ENCODE measurements at places on chromosomes 13 and 19.

DNA sequence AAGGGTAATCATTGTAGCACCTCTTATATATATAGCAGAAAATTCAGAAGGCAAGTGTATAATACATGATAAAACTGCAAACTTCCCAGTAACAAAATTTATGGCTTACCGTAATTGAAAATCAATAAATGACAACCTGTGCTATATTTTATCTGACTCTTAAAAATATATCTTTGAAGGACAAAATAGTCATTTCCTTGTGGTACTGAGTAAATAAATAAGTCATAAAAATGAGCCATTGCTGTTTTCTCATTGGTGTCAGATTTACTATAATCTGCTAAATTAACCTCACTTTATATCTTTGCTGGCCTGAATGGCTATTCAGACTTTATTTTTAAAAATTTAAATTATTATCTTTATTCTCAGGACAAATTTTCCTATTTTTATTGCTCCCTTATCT lies 1319.1 kb upstream of the SPRY2 start:
- no peak for DNase-seq

DNA sequence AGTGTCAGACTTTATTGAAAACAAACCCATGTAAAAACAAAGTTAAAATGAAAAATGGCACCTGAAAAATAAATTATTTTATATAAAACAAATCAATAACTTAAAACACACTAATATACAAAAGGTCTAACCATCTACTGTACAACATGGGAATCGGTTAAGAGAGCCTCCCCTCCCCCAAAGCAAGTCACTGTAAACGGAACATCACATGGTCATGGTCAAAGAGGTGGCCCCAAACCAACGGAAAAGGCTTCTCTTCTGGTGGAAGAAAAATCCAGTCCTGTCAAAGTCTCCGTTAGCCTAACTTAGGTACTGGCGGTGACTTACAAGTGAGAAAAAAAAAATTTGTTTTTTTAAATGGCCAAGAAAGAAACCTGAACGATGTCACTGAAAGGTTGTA lies 15.7 kb upstream of the TIMM44 start:
- DNase-seq: no peak

DNA sequence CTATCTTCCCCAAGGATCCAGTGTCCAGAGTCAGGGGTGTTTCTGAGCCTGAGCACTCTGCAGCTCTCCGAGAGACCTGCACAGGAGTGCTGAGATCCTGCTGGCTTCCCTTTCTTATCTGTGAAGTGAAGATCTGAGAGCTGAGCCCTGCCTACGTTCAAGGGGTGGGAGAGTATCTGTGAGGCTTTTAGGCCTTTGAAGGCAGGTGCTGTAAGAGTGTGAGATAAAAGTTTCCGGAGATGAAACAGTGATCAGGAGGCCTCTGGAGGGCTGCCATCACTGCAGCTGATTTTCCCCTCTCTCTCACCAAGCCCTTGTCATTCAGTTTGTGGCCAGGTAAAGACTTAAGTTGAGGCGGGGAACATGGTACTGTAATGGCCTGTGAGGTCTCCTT lies 83.1 kb downstream of the AKAP11 start:
- DNase-seq: peak; percentile 42

GRCh38 chr19:49019242-49019932 lies 2.5 kb upstream of the LHB start:
- DNase-seq: peak; percentile 36

- DNase-seq: no peak
These were observed 163.8 kb downstream of the SUCLA2 start for GRCh38 chr13:47837104-47837880.

- DNase-seq: no peak
These were observed 85.9 kb downstream of the SLITRK1 start for GRCh38 chr13:83796364-83796763.

DNA sequence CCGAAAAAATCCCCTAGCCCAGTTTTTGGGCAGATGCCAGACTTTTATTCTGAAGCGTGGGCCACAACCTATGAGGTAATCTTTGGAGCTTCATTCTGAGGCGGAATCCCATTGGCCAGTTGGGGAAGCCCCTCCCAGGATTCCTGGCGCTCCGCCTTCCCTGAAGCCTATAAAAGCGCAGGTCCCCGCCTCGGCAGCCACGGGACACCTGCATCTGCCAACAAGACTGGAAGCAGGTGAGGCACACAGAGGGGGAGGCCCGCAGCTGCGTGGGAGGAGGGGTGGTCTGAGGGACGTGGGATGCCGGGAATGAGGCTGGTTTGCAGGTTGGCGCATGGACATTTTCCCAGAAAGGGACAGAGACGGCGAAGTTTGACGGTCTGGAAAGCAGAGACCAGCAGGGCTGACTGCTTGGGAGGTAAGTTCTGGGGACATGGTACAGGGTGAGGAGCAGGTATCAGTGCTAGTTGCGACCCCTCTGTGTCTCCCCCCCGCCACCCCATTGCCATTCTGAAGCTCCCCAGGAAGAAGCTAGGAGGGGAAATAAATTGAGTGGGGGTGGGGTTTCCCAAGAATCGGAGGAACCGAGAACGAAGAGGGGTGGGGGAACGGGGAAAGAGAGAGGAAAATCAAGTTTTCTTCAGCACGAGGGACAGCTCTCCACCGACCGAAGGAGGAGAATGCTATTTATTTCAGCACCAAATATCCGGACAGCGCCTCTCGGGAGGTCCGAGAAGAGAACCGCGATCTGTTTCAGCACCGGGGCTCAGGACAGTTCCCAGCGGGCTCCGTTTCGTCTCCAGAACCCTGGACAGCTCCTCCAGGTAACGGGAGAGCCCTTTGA lies 22.4 kb upstream of the FEM1A start:
- peak; percentile 37 for DNase-seq

- DNase-seq: no peak
These were observed 6.4 kb upstream of the PEAK3 start for GRCh38 chr19:2288338-2288817.

- no peak for DNase-seq
These were observed 55.0 kb downstream of the GGACT start for GRCh38 chr13:100533588-100534041.

DNA sequence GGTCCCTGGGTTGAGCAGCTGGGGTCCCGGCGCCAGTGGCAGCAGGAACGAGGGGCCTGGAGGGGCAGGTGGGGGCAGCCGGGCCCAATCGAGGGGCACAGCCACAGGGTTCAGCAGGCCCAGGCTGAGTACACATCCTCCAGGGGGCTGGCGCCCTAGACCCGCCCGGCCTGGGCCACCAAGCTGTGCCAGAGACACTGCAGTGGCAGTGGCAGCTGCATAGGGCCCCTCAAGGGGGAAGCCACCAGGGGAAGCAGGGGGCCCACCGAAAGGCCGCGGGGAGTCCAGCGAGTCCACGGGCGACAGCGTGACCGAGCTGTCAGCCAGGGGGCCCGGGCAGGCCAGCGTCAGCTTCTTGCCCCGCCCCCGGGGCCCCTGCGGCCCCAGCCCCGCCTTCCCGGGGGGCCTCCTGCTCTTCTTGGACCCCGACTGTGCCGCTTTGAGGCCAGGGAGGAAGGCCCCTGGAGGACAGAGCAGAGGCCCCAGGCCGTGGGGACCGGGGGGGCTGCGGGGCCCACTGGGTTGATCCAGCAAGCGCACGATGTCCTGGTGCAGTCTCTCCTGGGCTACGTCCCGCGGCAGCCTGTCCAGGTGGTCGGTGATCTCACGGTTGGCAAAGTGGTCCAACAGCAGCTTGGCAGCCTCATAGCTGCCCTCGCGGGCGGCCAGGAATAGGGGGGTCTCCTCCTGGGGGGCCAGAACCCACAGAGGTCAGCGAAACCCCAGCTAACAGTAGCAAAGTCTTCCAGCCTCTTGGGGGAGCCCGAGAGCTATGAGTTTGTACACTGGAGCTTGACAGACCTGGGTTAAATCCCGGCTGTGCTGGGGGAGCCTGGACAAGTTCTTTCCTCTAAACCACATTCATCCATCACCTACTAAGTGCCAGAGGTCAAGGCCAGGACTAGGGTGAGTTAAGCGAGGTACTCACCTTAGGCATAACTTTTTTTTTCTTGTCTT lies 39.5 kb downstream of the NOTCH3 start:
- DNase-seq: no peak

DNA sequence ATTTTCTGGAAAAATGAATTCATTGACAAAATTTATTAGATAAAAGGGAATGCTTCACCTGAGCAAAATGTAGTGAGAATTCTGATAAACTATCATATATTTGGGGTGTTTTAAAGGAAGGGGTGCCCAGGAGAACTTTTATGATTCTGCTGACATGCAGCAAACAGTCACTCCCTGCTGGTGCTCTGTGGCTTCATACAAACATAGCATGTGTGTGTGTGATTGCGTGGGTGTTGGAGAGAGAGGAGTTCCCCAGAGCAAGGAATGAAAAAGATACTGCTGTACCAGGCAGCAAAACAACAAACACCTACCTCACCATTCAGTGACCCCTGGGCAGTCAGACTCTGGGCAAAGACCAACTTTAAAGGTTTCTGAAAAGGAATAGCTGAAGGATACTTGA lies 546.7 kb downstream of the RFC3 start:
- DNase-seq: no peak

GRCh38 chr13:46544208-46544607 lies 8.8 kb upstream of the LRCH1 start:
- DNase-seq: no peak

DNA sequence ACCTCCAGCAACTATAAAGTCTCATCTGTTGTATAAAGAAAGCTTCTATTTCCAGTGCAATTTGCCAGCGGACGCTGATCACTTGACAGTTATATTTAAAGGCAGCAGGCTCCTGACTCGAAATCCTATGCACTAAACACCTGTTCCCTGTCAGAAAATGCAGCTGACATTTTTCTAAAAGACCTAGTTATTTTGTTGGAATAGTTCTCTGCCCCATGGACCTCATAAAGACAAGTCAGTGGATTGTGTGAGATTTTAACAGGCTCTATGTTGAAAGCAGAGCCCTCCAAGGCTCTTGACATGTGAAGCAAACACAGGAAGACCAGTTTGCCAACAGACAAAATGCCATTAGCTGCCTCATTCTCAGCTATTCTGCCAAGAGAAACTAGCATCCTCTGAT lies 304.7 kb upstream of the KLF12 start:
- DNase-seq: no peak

DNA sequence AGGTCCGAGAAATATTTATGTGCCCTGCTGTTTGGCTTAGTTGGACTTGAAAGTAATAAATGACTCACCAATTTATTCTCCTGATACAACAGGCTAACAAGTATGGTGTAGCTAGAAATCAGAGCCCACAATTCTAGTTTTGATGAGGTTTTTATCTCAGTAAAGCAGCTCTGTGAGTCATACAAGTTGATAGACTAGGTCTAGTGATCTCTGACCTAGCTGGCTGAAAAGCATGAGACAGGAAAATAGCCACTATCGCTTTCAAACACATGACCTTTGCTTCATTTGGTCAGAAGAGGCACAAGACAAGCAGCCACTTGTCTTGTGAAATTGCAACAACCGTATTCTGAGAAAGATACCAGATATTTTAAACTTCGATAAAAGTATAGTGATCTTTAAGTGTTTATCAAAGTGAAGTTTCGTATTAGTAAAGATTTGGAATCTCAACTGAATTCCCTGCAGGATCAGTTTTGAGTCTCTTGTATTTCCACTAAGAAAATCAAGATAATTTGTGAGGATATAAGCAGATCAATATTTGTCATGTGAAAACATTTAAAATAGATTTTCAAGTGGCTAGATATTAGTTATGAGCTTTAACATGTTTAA lies 126.7 kb downstream of the MAB21L1 start:
- DNase-seq: no peak

DNA sequence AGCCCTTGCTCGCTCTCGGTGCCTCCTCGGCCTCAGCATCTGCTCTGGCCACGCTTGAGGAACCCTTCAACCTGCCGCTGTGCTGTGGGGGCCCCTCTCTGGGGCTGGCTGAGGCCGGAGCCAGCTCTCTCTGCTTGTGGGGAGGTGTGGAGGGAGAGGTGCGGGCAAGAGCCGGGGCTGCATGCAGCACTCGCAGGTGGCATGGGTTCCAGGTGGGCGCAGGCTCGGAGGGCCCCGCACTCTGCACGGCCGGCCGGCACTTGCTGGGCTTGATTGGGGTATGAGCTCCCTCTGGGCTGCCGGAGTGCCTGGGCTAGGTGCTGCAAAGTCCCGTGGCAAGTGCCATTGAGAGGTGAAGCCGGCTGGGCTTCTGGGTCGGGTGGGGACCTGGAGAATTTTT lies 31.7 kb upstream of the RPL21 start:
- DNase-seq: no peak

GRCh38 chr13:101917833-101918661 lies 465.6 kb downstream of the ITGBL1 start:
- DNase-seq: no peak

GRCh38 chr13:27592865-27593264 lies 27.5 kb downstream of the LNX2 start:
- DNase-seq: no peak

DNA sequence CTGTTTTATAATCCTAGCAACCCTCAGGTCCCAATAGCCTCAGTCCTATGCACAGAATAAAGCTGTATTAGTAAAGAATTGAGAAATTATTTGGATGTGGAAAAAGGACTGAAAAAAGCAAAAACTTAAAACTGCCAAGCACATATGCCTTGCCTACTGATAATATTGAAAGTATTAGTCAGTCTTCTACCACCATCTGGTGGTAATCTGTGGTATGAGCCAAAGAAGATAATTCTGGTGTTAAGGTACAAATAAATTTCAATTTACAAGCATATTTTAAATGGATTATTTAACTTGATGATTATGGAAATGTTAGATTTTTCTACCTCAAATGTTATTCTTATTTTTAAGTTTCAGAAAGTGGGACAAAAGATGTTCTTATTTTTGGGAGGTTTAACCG lies 460.3 kb upstream of the KLHL1 start:
- DNase-seq: no peak

DNA sequence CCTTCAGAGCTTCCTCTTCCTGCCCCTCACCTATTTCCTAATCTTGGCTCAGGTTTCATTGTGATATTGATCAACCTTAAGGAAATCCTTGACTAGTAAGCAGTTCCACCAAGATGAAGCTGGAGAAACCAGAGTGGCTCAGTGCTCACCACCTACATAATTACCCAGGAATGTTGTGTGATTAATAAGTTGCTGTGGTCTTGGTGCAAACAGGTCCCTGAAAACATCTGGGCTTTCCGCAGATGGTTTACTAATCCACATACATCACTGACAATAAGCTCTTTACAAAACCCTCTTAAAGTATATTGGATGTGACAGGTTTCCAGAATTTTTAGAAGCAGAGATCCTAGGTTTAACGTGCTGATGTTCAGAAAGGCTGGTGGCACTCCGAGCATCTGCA lies 8.6 kb upstream of the SERP2 start:
- no peak for DNase-seq

- no peak for DNase-seq
These were observed 49.3 kb upstream of the VSTM2B start for GRCh38 chr19:29476528-29476927.

DNA sequence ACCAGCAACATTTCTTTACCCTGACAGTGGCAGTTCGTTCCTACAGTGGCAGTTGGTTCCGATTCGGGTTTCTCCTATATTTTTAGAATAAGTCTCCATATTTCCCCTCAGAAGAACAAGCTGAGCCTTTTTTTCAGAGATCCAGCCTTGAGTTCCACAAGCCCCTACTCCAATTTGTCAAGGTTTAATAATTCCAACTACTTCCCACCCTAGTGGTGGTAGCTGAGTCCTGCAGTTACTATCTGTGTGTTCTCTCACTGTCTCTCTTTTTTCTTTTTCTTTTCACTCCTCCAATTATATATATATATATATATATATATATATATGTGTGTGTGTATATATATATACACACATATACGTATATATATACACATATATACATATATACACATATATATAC lies 1347.3 kb downstream of the PCDH9 start:
- no peak for DNase-seq

GRCh38 chr13:58620176-58620575 lies 988.6 kb downstream of the PCDH17 start:
- no peak for DNase-seq
